Epithelial cell of alveolus of lung (primary cell): ENCODE measurements at places on chromosomes 13 and 19. TPM values are rescaled to one million over a fixed set of nuclear protein-coding genes. Genes with fewer than 3 reads are reported as not detected.

Gene ERICH4
- total RNA-seq, result not detected in 2 replicates

Gene SIGLEC12
- not detected in 2 replicates for total RNA-seq

Gene C19orf38
- 0.78 and 2.6 TPM in 2 replicates for total RNA-seq

Gene PROZ
- total RNA-seq, result not detected in 2 replicates

Gene ZNF835
- 0.13 and 0.64 TPM in 2 replicates for total RNA-seq

Gene SMIM44
- total RNA-seq, result not detected in 2 replicates

Gene ODAD3
- total RNA-seq, result 0.13 TPM in 1 of 2 replicates, not detected in the other

Gene MAP4K1
- not detected in 2 replicates for total RNA-seq

Gene POSTN
- total RNA-seq, result 42.8 and 862 TPM in 2 replicates

Gene PPM1N
- 1.2 and 5.6 TPM in 2 replicates for total RNA-seq

Gene TEX101
- not detected in 2 replicates for total RNA-seq

Gene GZMM
- total RNA-seq, result 1.1 TPM in 1 of 2 replicates, not detected in the other

Gene SPIB
- not detected in 2 replicates for total RNA-seq

Gene CBARP
- total RNA-seq, result 1.9 and 4.5 TPM in 2 replicates

Gene NAPSA
- total RNA-seq, result 2.8 TPM in 1 of 2 replicates, not detected in the other

Gene C19orf33
- 8.4 and 27.9 TPM in 2 replicates for total RNA-seq

Gene ZIC5
- not detected in 2 replicates for total RNA-seq

Gene SERPINE3
- total RNA-seq, result under 0.01 TPM in 1 of 2 replicates, not detected in the other

Gene RLN3
- not detected in 2 replicates for total RNA-seq

Gene ATP4B
- not detected in 2 replicates for total RNA-seq

Gene FFAR2
- total RNA-seq, result not detected in 2 replicates

Gene KRTDAP
- not detected in 2 replicates for total RNA-seq

Gene KCNN4
- total RNA-seq, result 5.4 TPM in 1 of 2 replicates, not detected in the other

Gene NCAN
- 0.08 TPM in 1 of 2 replicates, not detected in the other for total RNA-seq

Gene ZNF358
- 48.0 and 122 TPM in 2 replicates for total RNA-seq

Gene ZNF865
- total RNA-seq, result 3.7 and 6.8 TPM in 2 replicates

Gene UPF1
- 44.2 and 97.0 TPM in 2 replicates for total RNA-seq

Gene DCT
- 0.32 TPM in 1 of 2 replicates, not detected in the other for total RNA-seq

Gene PABPC3
- under 0.01 and 0.56 TPM in 2 replicates for total RNA-seq

Gene NCR1
- not detected in 2 replicates for total RNA-seq

Gene OR10H3
- total RNA-seq, result not detected in 2 replicates

Gene CEBPA
- under 0.01 and 0.80 TPM in 2 replicates for total RNA-seq

Gene TMEM38A
- total RNA-seq, result 1.4 and 5.0 TPM in 2 replicates

Gene CLDN10
- total RNA-seq, result 0.13 TPM in 1 of 2 replicates, not detected in the other

Gene FGF22
- total RNA-seq, result not detected in 2 replicates

Gene COPE
- total RNA-seq, result 338 and 384 TPM in 2 replicates

Gene ZNF681
- 1.0 and 1.8 TPM in 2 replicates for total RNA-seq

Gene RASAL3
- 0.32 and 0.52 TPM in 2 replicates for total RNA-seq

Gene KISS1R
- total RNA-seq, result 0.39 TPM in 1 of 2 replicates, not detected in the other

Gene KLK10
- not detected in 2 replicates for total RNA-seq

Gene LHB
- 0.52 and 1.2 TPM in 2 replicates for total RNA-seq

Gene SGTA
- total RNA-seq, result 76.5 and 78.9 TPM in 2 replicates

Gene ZNF790
- total RNA-seq, result 1.8 and 5.1 TPM in 2 replicates

Gene OR7D2
- under 0.01 TPM in 1 of 2 replicates, not detected in the other for total RNA-seq

Gene ACP7
- 0.26 TPM in 1 of 2 replicates, not detected in the other for total RNA-seq

Gene SELENOV
- total RNA-seq, result not detected in 2 replicates

Gene ZNF91
- total RNA-seq, result 8.0 and 16.8 TPM in 2 replicates

Gene EBI3
- 0.39 TPM in 1 of 2 replicates, not detected in the other for total RNA-seq

Gene CAPN12
- 0.13 and 0.16 TPM in 2 replicates for total RNA-seq

Gene FPR3
- under 0.01 TPM in 1 of 2 replicates, not detected in the other for total RNA-seq

Gene FGF21
- total RNA-seq, result not detected in 2 replicates

Gene FAAP24
- 0.64 and 3.0 TPM in 2 replicates for total RNA-seq

Gene PLPPR3
- 1.7 and 102 TPM in 2 replicates for total RNA-seq

Gene KLK6
- total RNA-seq, result not detected in 2 replicates

Gene CD209
- total RNA-seq, result not detected in 2 replicates

Gene CGB5
- total RNA-seq, result 12.3 TPM in 1 of 2 replicates, not detected in the other
